ENCODE measurements at places on chromosomes 7 and 10. TPM values are rescaled to one million over a fixed set of nuclear protein-coding genes. Genes with fewer than 3 reads are reported as not detected.

DNA sequence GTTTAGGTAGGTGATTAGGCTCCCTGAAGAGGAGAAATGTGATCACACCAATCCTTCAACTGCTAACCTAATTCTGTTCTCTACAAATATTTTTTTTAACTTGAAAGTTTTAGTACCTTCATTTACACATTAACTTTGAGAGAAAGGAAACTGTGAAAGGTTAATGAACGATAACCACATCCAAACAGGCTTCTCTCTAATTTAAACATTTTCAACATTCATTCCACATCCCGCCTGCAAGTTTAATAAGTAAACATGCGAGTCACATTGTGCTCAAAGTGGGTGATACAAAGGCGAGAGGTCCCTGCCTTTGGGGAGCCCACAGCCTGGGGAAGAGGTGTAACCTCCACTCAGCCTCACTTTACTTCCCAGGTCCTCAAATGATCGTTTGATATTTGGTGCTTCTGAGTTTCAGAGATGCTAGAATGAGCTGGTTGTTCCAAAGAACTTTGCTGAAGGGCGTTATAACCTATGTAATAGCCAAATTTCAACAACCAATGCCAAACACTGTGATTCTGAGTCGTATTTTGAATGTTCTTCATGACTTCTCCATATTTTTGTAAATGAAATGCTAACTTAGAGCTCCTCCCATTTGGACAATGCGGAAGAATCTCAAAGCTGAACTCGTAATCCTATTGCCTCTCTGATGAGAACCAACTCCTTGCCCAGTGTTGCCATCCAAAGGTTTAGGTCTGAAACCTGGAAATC, 47.5 kb downstream of the DENND2A start:
- H3K27ac ChIP-seq, result no peak overlapping the region
- no peak overlapping the region for H3K4me3 ChIP-seq
- H3K27me3 ChIP-seq, result no peaks in the 10 kb centered on the region
- DNase-seq, result no peak
- H3K4me1 ChIP-seq, result peaks cover 9% of the 10 kb centered on the region
- no peaks in the 10 kb centered on the region for H3K36me3 ChIP-seq

The DOCK4 gene
- 30.8 TPM for total RNA-seq

DNA sequence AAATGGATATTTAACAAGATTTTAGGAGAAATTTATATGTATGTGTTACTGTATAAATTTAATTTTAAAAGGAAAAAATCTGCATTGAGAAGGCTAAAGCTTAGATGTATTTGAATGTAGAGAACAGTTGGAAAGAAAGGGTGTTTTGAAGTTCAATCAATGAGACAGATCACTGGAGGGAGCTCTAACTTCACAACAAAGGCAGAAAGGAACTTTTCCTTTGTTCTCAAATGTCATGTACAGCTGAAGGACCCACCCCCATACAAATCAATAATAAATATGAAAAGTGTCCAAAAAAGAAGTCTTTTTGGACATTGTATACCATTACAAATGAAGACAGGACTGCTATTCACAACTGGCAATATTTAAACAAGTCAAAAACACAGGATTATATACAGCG, 403.4 kb downstream of the DNAJB9 start:
- H3K4me1 ChIP-seq, result no peaks in the 10 kb centered on the region
- H3K4me3 ChIP-seq, result no peak overlapping the region
- H3K36me3 ChIP-seq, result no peaks in the 10 kb centered on the region
- no peaks in the 10 kb centered on the region for H3K27me3 ChIP-seq
- no peak for DNase-seq

- H3K4me1 ChIP-seq, result peaks cover 13% of the 10 kb centered on the region
- H3K27ac ChIP-seq, result no peak overlapping the region
- H3K27me3 ChIP-seq, result no peaks in the 10 kb centered on the region
- no peaks in the 10 kb centered on the region for H3K36me3 ChIP-seq
- DNase-seq, result no peak
These were observed 63.8 kb downstream of the PARD3 start for GRCh38 chr10:34751272-34751671.

The OR2A1 gene
- total RNA-seq, result 0.84 TPM

DNA sequence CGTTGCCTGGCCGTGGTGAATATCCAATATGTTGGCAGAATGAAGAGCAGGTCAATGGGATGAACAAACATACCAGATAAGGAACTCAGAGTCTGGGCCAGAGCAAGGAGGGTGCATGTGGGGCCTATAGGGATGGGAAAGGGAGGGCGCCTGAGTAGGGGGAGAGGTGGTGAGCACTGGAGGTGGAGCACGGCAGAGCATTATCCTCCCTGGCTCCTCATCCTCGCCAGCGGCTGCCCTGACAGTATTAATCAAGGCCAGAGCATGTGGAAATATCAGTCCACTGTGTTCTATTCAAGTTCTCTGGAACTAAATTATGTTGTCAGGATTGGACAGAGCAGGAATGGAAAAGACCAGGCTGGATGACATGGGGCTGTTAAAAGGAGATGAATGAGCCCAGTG, 254.8 kb upstream of the ZMIZ1 start:
- DNase-seq, result no peak
- H3K4me3 ChIP-seq, result no peak overlapping the region
- no peak overlapping the region for H3K27ac ChIP-seq
- no peaks in the 10 kb centered on the region for H3K36me3 ChIP-seq
- H3K27me3 ChIP-seq, result no peaks in the 10 kb centered on the region
- H3K4me1 ChIP-seq, result peaks cover 23% of the 10 kb centered on the region

The FBXL13 gene
- total RNA-seq, result 3.5 TPM

DNA sequence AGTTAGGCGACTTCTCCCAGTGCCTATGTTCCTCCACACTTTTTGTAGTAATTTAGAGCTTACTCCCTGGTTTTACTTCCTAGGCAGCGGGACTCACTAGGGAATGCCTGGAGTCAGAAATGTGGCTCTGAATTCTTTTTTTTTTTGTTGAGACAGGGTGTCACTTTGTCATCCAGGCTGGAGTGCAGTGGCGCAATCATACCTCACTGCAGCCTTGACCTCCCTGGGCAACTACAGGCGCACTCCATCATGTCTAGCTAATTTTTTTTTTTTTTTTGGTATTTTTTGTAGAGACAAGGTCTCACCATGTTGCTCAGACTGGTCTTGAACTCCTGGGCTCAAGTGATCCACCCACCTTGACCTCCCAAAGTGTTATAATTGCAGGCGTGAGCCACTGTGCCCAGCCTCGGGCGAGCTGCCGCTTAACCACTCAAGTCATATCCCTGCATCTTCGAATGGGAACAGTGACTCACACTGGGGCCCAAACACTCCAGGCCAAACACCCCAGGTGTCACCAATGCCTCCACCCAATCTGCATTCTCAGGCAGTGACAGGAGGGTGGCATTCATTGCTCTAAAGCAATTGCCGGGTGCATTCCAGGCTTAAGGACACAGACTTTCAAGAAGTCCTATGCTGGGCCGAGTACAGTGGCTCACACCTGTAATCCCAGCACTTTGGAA, 19.6 kb downstream of the RGS10 start:
- no peaks in the 10 kb centered on the region for H3K27me3 ChIP-seq
- no peak for DNase-seq
- H3K4me3 ChIP-seq, result no peak overlapping the region
- H3K36me3 ChIP-seq, result no peaks in the 10 kb centered on the region
- no peaks in the 10 kb centered on the region for H3K4me1 ChIP-seq

The ZNF786 gene
- 6.9 TPM for total RNA-seq

GRCh38 chr10:111990734-111991133, 192.8 kb downstream of the GPAM start:
- H3K4me1 ChIP-seq, result no peaks in the 10 kb centered on the region
- no peaks in the 10 kb centered on the region for H3K36me3 ChIP-seq
- no peak overlapping the region for H3K27ac ChIP-seq
- H3K27me3 ChIP-seq, result no peaks in the 10 kb centered on the region
- no peak for DNase-seq

DNA sequence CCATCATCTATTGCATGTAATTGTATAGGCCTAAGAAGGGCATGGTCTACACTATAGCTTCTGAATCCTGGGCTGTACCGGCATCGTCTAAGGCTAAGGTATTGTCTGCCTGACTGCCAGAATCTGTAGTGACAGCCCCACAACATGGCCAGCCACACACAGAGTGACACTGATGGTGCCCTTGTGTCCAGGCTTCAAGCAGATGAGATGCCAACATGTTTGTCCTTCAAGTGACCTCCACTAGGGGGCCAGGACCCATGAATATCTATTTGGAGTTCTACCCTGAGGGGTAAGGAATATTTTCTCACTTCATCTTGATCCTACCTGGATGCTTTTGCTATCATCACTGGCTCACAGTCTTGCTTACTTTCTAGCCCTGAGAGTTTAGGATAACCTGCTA, 1.5 kb downstream of the CYP3A7 start:
- H3K4me1 ChIP-seq, result no peaks in the 10 kb centered on the region
- no peaks in the 10 kb centered on the region for H3K27me3 ChIP-seq
- no peak for DNase-seq
- H3K36me3 ChIP-seq, result no peaks in the 10 kb centered on the region
- no peak overlapping the region for H3K27ac ChIP-seq
- H3K4me3 ChIP-seq, result no peak overlapping the region

DNA sequence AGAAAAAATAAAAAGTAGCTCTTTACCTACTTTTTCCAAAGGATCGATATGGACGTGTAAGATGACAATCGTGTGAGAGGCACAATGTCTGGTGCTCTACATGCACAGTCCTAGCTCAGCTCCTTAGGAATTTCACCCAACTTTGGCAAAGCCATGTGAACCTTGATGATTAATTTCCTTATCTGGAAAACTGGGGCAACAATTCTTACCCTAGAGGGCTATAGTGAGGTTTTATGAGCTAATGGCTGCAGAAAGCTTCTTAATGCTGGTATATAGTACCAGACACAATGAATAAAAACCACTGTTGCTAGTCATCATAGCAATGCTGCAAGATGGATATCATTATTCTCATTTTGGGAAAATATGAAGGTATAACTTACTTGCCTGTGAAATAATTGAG, 202.7 kb downstream of the PARD3 start:
- peaks cover 11% of the 10 kb centered on the region for H3K4me1 ChIP-seq
- no peaks in the 10 kb centered on the region for H3K36me3 ChIP-seq
- no peak overlapping the region for H3K27ac ChIP-seq
- H3K4me3 ChIP-seq, result no peak overlapping the region

- H3K27me3 ChIP-seq, result no peaks in the 10 kb centered on the region
- no peak overlapping the region for H3K4me3 ChIP-seq
- H3K27ac ChIP-seq, result no peak overlapping the region
- no peaks in the 10 kb centered on the region for H3K4me1 ChIP-seq
These were observed 381.5 kb upstream of the CNTNAP2 start for GRCh38 chr7:145735061-145735460.

Data from tibial nerve (tissue), 4 donors.